Ecto neural progenitor cell (in vitro differentiated cells): ENCODE measurements at places on chromosomes 3 and 15.

DNA sequence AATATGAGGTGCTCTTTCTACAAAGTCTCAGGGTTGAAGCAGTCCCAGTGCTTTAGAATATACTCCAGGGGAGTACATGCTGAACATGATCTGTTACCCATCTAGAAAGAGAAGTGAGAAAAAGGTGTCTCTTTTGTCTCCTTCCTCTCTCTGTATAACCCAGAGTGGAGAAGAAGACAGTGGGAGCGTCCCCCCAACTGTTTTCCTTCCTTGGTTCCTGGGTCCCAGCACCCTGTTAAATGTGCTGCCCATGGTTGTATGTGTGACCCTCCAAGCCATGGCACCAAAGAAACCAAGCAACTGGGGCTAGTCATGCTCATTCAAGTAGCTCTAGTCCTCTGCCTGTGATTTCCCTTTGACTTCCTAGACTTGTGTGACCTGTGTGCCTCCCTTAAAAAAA is 683.7 kb downstream of the TBL1XR1 start:
- DNase-seq, result no peak

DNA sequence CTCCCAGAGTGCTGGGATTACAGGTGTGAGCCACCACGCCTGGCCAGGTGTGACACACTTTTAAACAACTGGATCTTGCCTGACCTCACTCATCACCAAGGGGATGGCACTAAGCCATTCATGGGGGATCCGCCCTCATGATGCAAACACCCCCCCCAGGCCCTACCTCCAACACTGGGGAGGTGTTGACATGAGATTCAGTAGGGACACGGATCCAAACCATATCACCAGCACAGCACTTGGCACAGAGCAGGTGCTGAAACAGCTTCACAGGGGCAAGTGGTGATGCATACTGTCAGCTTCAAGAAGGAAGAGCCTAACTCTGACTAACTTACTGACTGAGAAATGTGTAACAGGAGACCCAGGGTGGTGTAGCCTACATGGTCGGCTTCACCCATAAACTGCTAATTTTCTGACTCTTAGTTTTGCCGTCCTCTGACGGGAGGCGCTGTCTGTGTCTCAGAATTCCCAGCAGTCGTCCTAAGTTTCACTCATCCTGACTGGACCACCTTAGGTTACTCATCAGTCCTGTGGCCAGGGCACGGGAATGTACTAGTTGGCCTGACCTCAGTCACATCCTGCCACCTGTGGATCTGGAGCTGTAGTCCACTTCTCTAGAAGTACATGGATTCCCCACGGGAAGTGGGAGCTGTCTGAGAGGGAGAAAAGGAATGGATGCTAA is 81.9 kb upstream of the PLXNA1 start:
- DNase-seq, result no peak

DNA sequence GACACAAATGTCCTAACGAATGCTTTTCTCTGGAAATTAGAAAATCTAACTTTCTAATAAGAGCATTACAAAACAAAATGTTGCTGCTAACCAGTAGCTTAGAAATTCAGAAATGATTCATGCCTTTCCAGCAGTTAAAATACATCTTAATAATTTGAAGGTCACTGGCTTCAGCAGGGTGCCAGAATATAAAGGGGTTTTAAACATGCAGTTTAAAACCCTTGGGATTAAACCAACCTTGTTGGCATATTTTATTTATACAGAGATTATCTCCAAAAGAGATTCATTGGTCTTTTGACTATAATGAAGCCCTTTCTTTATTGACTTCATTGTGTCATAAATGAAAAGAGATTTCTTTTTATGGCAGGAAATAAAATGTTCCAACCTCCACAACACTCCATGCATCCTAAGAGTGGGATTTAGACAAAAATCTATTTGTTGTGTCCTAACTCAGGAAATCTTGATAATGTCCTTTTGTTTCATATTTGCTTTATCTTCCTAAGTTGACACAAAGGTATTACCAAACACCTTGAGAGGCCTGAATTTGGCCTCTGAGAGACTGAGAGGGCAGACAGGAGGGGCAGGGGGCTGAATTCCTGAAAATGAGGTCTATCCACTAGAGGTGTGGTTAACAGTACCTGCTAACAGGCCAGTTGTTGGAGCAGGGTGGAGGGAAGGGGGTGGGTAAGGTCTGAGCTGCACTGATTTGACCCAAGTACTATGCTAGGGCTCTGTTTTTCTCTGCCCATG is 124.4 kb downstream of the FEZF2 start:
- DNase-seq, result no peak

- DNase-seq, result no peak
Measured at GRCh38 chr3:17340693-17341092, 401.7 kb downstream of the TBC1D5 start.
